ENCODE measurements at places on chromosomes 4 and X. TPM values are rescaled to one million over a fixed set of nuclear protein-coding genes. Genes with fewer than 3 reads are reported as not detected.

DNA sequence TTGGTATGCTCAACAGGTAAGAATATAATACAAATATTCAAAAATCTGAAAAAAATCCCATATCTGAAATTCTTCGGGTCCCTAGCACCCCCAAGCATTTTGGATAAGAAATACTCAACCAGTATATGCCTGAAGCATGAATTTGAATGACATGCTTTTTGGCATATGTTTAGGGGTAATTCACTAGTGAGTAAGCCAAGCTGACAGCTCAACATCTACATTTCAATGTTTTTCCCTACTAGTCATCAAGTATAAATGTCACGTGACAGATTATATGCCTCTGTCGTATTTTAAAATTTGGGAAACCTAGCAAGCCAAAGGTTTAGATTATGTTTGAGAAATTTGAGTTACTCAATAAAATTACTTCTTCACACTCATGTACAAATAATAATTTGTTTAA, 125.1 kb downstream of the FGF16 start:
- DNase-seq, result peak; percentile 37

DNA sequence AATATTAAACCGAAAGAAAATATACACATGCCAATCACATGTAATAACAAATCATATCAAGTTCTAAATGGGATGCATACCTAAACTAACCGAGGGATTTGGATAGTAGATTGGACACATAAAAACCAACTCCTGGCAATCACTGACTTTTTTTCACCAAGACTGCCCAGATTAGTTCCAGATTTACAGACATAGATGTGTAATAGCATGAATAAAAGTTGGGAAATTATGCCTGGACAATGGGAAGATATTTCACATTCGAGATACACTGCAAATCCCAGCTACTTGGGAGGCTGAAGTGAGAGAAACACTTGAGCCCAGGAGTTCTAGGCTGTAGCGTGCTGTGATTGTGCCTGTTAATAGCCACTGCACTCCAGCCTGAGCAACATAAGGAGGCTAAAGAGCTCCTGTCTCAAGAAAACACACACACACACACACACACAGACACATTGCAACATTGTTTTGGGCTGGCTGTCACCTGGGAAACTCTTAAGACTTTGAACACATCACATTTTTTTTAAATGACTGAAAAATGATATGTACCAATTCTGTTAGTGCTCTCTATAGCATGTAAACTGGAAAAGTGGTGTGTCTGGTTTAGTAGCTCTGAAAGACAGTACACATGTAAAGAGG, 5.7 kb downstream of the RAB40A start:
- peak; percentile 53 for DNase-seq

GABRG1 gene
- not detected for total RNA-seq

DNA sequence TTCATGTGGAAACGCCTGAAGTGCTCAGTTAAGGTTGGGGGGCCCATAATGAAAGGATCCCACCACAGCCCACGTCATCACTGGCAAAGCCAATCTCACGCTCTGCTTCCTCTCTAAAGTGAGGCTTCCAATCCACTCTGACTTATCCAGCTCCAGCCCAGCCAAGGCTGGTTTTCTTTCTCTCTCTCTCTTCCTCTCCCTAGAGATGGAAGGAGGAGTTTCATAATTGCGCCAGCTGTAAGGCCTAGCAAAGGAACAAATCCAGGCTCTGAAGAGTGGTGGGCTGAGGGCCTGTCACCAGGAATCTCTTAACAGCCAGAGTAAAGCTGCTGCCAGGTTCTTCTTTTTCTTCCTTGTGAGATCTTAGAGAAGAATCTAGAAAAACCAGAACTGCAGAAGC, 20.7 kb upstream of the BCLAF3 start:
- no peak for DNase-seq

- DNase-seq, result no peak
Measured at GRCh38 chr4:154029171-154029570, 240.3 kb upstream of the SFRP2 start.

Measured in LHCN-M2 (cell line).